ENCODE measurements at places on chromosomes 6 and 20. TPM values are rescaled to one million over a fixed set of nuclear protein-coding genes. Genes with fewer than 3 reads are reported as not detected.

Gene IL17F
- total RNA-seq, result not detected

Gene WFDC10B
- not detected for total RNA-seq

Gene NR2E1
- total RNA-seq, result not detected

Gene C6orf58
- 0.31 TPM for total RNA-seq

- no peak for DNase-seq
- H3K27me3 ChIP-seq, result no peaks in the 10 kb centered on the region
- peaks cover 33% of the 10 kb centered on the region for H3K4me1 ChIP-seq
- H3K36me3 ChIP-seq, result no peaks in the 10 kb centered on the region
- H3K4me3 ChIP-seq, result no peak overlapping the region
- H3K27ac ChIP-seq, result no peak overlapping the region
Measured at GRCh38 chr6:100349366-100349765, 115.4 kb downstream of the SIM1 start.

- DNase-seq, result no peak
- no peaks in the 10 kb centered on the region for H3K36me3 ChIP-seq
- H3K4me1 ChIP-seq, result no peaks in the 10 kb centered on the region
- H3K27ac ChIP-seq, result no peak overlapping the region
Measured at GRCh38 chr6:82893889-82894652, 171.6 kb downstream of the UBE3D start.

DNA sequence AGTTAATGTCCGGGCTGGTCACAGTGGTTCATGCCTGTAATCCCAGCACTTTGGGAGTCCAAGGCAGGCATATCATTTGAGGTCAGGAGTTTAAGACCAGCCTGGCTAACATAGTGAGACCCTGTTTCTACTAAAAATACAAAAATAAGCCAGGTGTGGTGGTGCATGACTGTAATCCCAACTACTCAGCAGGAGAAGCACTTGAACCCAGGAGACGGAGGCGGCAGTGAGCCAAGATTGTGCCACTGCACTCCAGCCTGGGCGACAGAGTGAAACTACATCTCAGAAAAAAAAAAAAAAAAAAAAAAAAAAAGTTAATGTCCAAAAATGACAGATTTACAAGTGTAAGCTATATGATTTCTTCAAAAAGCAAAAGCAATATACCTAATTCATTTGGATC is 124.9 kb downstream of the CCDC170 start:
- no peak for DNase-seq
- H3K27ac ChIP-seq, result no peak overlapping the region
- H3K4me1 ChIP-seq, result no peaks in the 10 kb centered on the region
- H3K27me3 ChIP-seq, result no peaks in the 10 kb centered on the region

DNA sequence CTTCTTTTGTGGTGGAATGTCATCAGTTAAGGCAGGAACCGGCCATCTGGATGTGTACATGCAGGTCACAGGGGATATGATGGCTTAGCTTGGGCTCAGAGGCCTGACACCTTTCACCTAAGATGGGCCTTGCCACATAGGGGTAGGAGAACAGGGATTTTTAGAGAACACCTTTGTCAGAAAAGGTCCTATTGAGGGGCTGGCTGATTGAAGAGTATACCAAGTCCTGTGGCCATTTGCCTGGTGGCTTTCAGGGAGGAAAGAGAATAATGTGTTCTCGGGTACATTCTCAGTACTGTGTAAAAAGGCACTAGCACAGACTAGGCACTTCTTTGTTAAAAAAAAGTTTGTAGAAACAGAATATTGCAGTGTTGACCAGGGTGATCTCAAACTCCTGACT is 26.4 kb downstream of the GMPR start:
- H3K4me1 ChIP-seq, result no peaks in the 10 kb centered on the region
- H3K36me3 ChIP-seq, result no peaks in the 10 kb centered on the region
- no peak for DNase-seq
- no peak overlapping the region for H3K27ac ChIP-seq

- H3K27ac ChIP-seq, result no peak overlapping the region
- H3K4me1 ChIP-seq, result no peaks in the 10 kb centered on the region
- H3K4me3 ChIP-seq, result no peak overlapping the region
- no peak for DNase-seq
Measured at GRCh38 chr6:147793871-147794643, 285.6 kb downstream of the SAMD5 start.

DNA sequence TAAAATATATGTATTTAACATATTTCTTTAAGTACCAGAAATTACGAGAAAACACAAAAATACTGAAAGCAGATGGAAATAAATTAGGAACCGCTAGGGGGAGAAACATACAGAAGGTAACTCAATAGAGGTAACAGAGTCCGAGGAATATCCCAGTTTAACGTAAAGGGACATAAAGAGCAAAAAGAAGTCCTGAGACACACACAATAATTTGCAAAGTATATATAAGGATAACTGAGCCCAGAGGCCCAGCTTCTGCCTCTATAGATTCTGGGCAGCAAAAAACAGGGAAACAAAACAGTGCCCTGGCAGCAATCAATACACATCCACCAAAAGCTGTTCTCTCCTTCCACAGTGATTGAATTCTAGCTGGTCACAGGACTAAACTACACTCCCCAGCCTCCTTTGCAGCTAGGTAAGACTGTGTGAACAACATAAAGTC is 15.1 kb downstream of the TBC1D32 start:
- no peak overlapping the region for H3K4me3 ChIP-seq
- no peak for DNase-seq
- H3K27me3 ChIP-seq, result no peaks in the 10 kb centered on the region
- no peaks in the 10 kb centered on the region for H3K4me1 ChIP-seq
- no peaks in the 10 kb centered on the region for H3K36me3 ChIP-seq
- H3K27ac ChIP-seq, result no peak overlapping the region

DNA sequence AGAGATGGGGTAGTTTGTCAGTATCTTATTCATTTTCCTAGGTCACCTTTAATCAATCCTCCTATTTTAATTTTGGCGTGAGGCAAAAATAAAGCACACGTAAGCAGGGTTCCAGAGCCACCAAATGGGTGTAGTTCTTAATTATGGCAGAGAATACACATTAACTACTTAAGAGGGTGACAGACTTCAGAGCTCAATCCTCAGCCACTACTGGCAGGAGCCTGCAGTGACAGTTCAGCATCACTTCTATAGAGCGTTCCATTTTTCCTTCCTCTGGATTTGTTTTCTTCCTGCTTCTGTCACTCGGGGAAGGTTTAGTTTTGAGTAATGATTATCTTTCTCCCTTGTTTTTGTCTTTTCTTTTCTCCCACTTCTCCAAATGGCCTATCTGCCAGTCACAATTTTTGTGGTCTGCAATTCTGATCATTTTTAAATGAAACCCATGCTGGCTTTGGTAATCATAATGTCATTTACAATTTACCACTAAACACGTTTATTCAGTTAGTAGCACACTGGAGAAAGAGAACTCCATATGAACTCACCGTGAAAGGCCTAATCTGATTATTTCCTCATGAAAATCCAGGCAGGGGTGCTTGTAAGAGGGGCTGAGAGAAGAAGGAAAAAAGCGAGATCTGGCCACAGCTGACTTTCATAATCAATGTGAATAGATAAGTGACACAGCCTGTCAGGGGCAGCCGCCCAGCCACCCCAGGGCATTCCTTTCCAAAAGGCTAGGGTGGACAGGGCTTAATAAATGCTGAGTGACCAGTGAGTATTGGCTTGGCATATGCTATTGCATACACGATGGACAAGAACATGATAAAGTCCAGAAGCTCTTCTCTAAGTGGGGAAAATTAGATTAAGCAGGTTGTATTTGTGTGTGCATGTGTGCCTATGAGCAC is 412.1 kb downstream of the PKHD1 start:
- no peak overlapping the region for H3K27ac ChIP-seq
- no peaks in the 10 kb centered on the region for H3K27me3 ChIP-seq
- peaks cover 10% of the 10 kb centered on the region for H3K4me1 ChIP-seq
- peaks cover 5% of the 10 kb centered on the region for H3K36me3 ChIP-seq

GRCh38 chr6:127554435-127555006 is 22.5 kb upstream of the C6orf58 start:
- no peak overlapping the region for H3K27ac ChIP-seq
- DNase-seq, result peak; percentile 54
- peaks cover 7% of the 10 kb centered on the region for H3K4me1 ChIP-seq
- H3K4me3 ChIP-seq, result no peak overlapping the region
- H3K36me3 ChIP-seq, result no peaks in the 10 kb centered on the region
- no peaks in the 10 kb centered on the region for H3K27me3 ChIP-seq
